M059J (cell line): ENCODE measurements at places on chromosomes 13 and 19.
A peak's percentile ranks its signal among the peaks of the same experiment; 100 is the strongest.

DNA sequence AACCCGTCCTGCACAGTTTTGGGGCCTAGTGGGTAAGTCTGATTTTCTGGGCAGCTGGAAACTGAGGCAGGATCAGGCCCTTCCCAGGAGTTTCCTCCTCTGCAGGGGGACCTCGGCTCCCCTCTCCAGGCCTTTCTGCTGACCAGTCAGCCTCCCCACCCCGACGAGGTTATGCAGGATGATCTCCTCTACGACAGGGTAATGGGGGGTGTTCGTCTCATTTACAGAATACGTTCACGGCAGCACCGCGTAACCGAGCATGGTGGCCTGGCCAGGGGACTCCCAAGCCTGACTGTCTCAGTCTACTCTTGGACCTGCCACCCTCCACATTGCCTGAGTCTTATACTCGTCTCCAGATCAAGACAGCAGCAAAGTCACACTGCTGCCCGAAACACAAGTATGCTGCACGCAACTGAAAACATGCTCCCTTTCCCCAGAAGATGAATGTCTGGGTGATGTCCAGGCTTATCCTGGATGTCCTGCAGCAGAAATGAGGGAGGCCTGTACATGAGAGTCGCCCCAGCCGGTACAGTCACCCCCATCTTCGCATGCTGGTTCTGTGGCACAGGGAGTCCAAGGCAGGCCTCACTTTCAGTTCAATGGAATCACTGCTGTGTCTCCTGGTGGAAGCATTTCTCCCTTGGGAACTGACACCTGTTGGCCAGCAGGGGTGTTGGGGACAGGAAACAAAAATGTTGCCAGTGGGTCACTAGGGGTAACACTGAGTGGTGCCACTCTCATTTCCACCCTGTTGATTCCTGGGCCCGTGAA, 120.8 kb downstream of the SOX1 start:
- DNase-seq: no peak

DNA sequence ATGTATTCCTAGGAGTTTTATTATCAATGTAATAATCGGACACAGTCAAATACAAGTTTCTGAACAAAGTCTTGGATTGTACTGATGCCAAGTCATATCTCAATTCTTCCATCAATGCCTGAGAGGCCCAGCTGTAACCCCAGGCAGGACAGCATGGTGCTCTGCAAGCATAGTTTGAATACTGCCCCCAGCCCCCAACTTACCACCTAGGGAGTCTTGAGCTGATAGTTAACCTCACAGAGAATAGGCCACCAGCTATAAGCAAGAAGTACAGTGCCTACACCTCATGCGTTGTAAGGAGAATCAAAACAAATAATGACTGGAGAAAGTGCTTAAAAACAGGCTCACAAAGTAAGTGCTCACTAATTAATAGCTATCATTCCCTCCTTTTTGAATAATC, 2.7 kb downstream of the PROSER1 start:
- DNase-seq: no peak

DNA sequence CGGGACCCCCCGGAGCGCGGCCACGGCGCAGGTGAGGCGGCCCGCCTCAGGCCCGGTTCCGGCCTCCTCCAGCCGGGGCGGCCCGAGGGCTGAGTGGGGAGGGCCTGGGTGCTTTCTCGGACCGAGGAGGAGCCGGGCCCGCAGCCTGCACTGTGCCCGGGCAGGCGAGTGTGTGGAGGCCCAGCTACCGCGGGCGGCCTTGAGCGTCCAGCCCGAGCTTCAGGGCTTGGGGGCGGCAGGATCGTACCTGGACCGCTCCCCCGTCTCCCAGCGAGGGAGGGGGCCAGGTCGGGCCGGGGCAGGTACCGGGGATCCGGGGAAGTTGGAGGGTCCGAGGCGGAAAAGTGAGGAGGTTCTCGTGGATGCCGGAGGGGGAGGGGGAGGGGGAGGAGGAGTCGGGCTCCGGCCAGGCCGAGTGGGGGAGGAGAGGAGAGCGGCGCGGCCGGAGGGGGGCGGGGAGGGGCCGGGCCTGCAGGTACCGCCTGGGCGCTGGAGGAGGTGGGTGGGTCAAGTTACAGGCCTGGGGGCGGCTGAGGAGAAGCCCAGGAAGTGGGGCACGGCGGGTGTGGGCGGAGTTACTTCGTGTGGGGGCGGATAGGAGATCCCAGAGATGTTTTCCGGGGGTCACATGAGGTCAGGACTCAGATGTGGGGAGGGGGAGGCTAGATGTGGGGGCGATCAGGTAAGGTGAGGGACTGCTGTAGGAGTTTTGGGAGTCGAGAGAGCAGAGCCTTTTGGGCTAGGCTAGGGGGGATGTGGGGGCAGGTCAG, 545 bp downstream of the NACC1 start:
- DNase-seq: peak; percentile 59

DNA sequence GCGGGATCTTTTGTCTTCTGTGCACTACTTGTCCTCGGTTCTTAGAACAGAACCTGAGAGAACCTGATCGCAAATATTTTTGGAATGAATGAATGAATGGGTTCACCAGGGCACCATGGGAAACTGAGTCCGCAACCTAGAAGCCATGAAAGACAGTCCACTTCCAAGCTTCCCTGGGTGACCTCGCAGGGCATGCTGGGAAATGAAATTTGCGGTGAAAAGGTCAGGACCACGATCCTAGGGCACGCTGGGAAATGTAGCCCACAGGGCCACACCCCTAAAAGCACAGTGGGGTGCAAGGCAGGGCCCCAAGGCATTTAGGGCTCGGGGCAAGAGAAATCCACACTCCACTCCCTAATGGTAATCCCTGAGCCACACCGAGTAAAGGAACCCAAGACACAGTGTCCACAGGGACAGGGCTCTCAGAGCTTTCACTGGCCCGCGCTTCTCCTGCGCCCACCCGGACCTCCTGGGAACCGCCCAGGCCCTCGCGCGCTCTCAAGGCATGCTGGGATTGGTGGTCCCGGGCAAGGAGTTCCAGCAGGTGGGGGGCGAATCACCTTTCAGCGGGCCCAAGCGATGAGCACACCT, 1.1 kb upstream of the PPP1R12C start:
- DNase-seq: no peak

- DNase-seq: no peak
Observed at GRCh38 chr13:46383383-46383782, 3.7 kb downstream of the RUBCNL start.

DNA sequence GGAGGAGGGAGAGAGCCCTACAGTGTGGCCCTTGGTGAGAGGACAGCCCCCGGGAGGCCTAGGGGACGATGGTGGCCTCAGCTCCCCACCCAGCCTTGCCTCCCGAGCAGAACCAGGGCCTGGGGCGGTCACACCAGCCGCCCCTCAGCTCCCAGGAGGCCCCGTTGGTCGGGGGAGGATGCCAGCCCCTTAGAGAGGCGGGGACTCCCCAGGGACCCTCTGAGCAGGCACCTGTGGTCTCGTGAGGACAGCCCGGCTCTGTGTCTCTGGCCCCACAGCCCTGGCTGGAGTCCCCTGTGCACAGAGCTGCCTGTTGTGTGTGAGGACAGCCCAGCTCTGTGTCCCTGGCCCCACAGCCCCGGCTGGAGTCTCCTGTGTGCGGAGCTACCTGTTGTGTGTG, 158.8 kb downstream of the KDM4B start:
- no peak for DNase-seq

GRCh38 chr13:98089246-98089645, 53.6 kb upstream of the FARP1 start:
- DNase-seq: peak; percentile 53
